ENCODE measurements at places on chromosomes 6 and 20.

DNA sequence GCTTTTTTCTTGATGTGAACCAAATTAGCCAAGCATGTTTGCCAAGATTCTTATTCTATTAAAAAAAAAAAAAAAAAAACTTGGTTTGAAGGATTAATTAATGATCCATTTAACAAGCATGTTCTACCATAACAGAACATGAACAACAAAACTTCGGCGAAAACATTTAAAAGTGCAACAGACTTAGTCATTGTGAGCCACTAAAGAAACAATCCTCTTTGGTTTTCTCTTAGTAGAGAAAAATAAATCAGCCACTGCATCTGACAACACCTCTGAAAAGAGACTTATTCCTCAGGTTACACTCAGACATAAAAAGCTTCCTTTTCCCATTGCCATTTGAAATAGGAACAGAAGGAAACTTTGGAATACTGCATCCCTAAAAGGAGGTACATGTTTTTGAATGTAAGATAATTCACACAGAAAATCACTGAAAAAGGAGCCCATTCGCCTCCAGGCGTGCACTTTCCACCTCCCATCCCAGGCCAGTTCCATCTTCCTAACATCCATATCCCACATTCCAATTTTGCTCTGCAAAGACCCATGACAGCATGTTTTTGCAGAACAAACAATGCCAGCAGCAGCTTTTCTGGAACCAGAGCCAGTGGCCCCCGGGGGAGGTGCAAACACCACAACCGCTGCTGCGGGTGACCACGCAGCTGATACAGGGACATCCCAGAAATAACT is 79.5 kb downstream of the ZMYND8 start:
- DNase-seq = peak; percentile 20

- DNase-seq = no peak
Observed at GRCh38 chr20:24875078-24875477, 74.0 kb upstream of the CST7 start.

DNA sequence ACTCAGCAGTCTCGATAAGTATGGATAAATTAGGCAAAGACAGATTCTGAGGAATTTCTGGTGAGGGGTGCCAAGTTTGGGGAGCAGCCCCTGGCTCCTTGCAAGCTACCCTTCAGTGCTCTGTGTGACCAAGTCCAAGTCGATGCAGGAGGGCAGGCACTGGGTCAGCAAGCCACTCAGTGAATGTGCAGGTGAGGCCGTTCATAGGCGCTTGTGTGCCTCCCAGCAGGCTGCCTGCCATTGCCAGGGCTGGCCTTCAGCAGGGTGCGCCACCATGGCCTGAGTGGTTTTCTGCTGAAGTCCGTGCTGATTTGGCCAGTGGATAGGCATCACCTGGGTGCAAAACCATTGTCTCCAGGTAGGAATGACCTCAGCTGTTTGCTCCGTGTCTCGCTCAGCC is 3.3 kb upstream of the GNRH2 start:
- no peak for DNase-seq

- no peak for DNase-seq
Observed at GRCh38 chr6:170461556-170462365, 91.3 kb downstream of the PSMB1 start.

- no peak for DNase-seq
Observed at GRCh38 chr6:144119376-144119775, 24.0 kb upstream of the SF3B5 start.

GRCh38 chr20:59422872-59423544 is 122.6 kb downstream of the EDN3 start:
- no peak for DNase-seq
